Naive B cell (primary cell): ENCODE measurements at places on chromosomes 4 and X.

DNA sequence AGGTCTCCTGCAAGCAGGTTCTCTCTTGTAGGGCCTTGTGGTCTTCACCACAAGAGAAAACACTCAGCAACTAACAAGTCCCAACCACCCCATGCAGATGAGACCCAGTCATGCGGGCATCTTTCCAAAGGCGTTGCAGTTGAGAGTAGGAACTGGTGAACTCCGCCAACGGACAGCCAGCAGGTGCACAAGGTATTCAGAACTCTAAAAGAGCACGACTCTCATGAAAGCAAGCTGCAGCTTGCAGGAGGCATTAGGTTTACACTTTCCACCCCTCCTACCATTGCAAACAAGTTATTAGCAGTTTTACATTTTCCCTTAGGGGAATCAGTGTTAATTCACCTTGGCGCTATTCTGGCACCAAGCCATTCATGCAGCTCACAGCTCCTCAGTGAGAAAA lies 173.4 kb upstream of the KIT start:
- no peak overlapping the region for H3K4me3 ChIP-seq
- no peaks in the 10 kb centered on the region for H3K36me3 ChIP-seq
- no peaks in the 10 kb centered on the region for H3K4me1 ChIP-seq
- peaks cover 3% of the 10 kb centered on the region for H3K27me3 ChIP-seq
- DNase-seq, result no peak

DNA sequence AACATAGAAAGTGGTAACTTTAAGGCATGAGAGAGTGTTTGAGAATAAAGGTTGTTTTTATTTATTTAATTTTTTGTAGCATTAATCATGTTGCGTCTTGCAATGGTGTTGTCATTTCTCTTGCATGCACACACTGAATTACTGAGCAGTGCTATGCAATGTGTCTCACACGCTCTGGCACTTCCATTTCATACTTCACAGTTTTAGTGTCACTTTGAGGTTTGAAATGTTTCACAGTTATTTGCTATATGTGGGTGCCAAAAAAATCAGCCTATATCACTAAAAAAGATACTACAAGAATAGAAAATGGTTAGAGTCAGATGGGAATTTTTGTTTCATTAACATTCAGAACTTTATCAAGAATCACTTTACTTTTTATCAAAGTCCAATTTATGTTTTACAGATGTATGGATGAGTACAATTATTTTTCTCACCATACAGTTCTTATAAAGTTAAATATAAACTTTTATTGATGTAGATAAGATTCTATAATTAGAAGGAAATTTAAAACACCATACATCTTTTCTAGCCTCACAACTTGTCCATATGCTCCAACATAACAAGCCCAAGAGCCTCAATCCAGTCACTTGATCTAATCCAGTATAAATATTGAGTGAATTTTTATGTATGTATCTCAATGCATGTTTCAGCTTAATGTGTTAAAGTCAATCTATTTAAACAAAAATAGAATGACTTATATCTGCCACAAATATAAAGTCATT lies 114.0 kb downstream of the IQCM start:
- no peak overlapping the region for H3K27ac ChIP-seq
- no peaks in the 10 kb centered on the region for H3K36me3 ChIP-seq
- DNase-seq, result no peak
- H3K27me3 ChIP-seq, result no peaks in the 10 kb centered on the region

DNA sequence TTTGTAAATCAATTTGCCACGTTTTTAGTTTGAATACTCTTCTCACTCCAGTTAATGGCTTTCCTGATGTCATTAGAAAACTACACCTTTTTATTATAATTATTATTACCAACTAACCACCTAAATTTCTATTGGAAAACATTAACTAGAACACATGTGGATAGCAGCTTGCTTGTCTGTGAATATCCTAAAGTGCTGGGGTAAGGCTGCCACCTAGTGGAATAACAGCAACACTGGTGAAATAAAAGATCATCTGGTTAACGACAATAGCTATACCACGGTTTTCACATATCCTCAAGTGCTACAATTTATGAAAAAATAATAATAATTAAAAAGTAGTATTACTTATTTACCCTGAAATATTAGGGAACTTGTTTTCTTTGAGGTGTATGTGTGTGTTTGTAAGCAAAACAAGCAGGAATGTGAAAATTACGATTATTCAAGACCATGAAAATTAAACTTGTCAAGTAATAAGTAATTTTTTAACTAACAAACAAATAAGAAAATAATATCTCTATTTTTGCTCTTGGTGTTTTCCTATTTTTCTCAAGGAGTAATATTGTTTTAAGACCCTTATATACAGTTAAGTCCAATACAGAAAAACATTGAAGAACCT lies 130.1 kb upstream of the TECRL start:
- H3K4me1 ChIP-seq, result no peaks in the 10 kb centered on the region
- DNase-seq, result peak; percentile 1
- H3K27ac ChIP-seq, result no peak overlapping the region
- H3K4me3 ChIP-seq, result no peak overlapping the region
- no peaks in the 10 kb centered on the region for H3K27me3 ChIP-seq

DNA sequence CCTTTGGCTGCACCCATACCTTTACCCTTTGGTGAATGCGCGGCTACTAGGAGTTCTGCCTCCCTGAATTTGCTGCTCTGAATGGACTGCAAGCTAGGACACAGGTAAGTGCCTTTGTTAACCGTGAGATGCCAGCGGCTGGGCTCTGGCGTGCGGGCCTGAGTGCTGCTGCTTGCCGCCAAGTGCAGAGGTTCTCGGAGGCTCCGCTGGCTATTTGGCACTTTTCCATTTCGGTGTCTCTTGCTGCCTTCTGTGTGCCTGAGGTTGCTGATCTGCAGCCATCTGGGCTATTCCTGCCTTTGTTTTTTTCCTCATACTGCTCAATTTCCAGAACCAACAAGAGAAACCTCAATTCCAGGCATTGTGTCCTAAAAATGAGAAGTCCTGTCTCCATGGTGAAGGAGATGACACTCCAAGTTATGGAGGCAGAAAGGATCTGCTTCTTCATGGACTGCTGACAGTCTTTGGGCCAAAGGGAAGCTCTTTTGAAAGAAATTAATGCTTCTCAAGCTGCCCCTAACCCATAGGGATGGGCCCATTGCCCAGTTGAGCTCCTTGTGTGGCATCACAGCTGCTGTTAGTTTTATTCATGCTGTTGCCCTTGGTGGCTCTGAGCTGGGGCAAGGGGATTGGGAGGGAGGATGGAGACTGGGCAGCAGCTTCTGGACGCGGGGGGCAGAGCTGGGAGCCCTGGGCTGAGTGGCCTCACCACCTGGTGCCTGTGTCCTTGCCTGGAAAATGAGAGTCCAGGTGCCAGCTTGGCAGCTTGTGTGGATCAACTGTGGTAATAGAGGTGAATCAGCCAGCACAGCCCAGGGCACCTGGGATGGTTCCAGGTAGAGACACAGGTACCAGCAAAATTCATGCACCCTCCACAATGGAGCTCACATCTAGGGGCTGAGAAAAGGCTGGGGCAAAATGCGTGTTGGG lies 3.8 kb upstream of the TBC1D14 start:
- DNase-seq, result no peak
- peaks cover 21% of the 10 kb centered on the region for H3K4me1 ChIP-seq
- no peak overlapping the region for H3K27ac ChIP-seq
- no peaks in the 10 kb centered on the region for H3K36me3 ChIP-seq

DNA sequence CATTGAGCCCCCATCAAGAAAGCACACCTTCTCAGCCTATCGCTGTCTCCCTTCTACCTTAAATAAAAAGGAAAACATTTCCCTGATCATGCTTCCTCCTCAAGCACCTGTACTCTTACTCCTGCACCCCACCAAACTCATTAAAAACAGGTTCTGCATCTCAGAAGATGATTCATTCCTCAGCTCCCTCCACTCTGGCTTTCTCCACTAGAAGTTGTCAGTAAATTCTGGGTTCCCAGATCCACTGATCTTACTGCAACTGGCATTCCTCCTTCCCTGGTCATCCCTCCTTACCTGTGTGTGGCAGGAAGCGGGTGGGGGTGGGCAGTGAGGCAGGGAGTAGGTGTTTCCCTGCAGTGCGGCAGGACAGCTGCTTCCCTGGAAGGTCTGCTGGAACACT lies 108.8 kb downstream of the GPR143 start:
- peaks cover 5% of the 10 kb centered on the region for H3K4me1 ChIP-seq
- peaks cover 14% of the 10 kb centered on the region for H3K36me3 ChIP-seq
- peak overlapping the region; percentile 77 for H3K27ac ChIP-seq
- H3K27me3 ChIP-seq, result no peaks in the 10 kb centered on the region
- DNase-seq, result no peak
- no peak overlapping the region for H3K4me3 ChIP-seq

DNA sequence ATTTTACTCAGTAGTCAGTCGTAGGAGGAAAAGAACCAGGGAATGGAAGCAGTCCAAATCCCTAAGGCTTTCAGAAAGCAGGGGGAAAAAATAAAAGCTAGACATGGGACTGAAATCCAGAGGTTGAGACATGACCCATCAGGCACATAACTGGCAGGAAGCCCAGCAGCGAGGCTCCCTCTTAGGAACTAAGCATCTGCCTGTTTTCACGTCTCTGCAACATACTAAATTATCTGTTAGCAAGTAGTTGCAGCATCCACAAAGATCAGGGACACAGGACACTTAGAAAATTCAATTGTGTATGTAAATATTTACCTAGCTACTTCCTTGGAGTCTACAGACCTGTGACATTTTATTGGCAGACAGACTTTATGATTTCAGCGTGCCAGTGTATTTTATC lies 118.0 kb upstream of the EDNRA start:
- H3K4me3 ChIP-seq, result no peak overlapping the region
- H3K36me3 ChIP-seq, result no peaks in the 10 kb centered on the region

GRCh38 chrX:119288890-119289393 lies 52.9 kb downstream of the PGRMC1 start:
- DNase-seq, result no peak
- H3K27me3 ChIP-seq, result peaks cover 14% of the 10 kb centered on the region
- H3K4me1 ChIP-seq, result no peaks in the 10 kb centered on the region
- no peaks in the 10 kb centered on the region for H3K36me3 ChIP-seq

DNA sequence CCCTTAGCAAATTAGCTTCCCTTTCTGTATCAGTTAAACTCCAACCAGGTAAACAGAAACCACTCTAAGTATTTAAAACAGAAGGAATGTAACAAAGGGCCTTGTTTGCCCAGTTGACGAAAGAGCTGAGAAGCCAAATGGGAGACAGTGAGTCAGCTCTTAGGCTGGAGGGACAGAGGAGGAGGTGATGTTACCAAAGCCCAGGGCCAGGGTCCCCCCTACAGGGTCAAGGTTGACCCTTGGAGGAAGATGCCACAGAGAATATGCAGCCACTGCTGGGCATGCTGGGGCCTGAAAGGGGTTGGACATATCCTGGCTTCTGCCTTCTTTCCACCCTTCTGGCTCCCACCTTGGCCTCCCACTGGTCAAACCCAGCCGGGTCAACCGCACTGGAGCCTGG lies 38.3 kb upstream of the LGI2 start:
- peaks cover 17% of the 10 kb centered on the region for H3K27me3 ChIP-seq
- no peak for DNase-seq
- no peaks in the 10 kb centered on the region for H3K36me3 ChIP-seq
- H3K27ac ChIP-seq, result no peak overlapping the region
- H3K4me1 ChIP-seq, result no peaks in the 10 kb centered on the region
- H3K4me3 ChIP-seq, result no peak overlapping the region

GRCh38 chrX:80817002-80817401 lies 7.3 kb upstream of the BRWD3 start:
- H3K27ac ChIP-seq, result no peak overlapping the region
- no peak overlapping the region for H3K4me3 ChIP-seq
- DNase-seq, result no peak
- no peaks in the 10 kb centered on the region for H3K27me3 ChIP-seq
- no peaks in the 10 kb centered on the region for H3K36me3 ChIP-seq

GRCh38 chr4:63788271-63788670 lies 621.0 kb downstream of the TECRL start:
- no peak overlapping the region for H3K27ac ChIP-seq
- H3K4me1 ChIP-seq, result no peaks in the 10 kb centered on the region
- H3K4me3 ChIP-seq, result no peak overlapping the region
- H3K27me3 ChIP-seq, result no peaks in the 10 kb centered on the region
- no peaks in the 10 kb centered on the region for H3K36me3 ChIP-seq

- no peak overlapping the region for H3K27ac ChIP-seq
- H3K4me3 ChIP-seq, result no peak overlapping the region
- no peak for DNase-seq
Measured at GRCh38 chrX:32045149-32045548, 973.3 kb upstream of the FTHL17 start.

DNA sequence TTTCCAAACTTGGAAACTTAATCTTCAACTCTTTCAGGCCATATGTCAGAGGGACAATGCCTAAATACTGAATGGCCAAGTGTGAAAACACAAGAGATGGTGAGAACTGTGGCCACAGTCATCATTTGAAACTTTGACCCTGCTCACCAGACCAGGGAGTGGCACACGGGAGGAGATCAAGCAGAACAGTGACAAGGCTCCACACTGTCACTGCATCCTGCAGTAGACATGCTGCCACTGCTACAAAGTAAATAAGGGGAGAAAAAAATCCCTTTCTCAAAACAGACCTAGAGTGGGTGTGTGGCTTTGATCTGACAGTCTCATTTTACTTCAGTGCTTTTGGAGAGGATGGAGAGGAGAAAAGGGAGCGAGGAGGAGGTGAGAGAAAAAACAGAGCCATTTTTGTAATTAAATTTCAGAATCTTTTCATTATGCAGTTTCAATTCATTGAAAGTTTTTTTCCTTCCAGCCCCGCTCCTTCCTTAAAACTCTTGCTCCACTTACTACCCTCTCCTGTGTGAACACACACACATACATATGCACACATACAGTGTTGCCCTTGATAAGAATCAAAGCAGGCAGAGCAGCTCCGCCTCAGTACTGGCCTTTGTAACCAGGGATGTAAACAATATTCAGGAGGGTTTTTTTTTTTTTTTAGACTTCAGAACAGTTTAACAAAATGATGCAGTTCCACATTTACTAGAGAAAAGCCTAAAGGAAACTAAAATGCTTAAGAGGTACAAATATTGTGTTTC lies 34.4 kb downstream of the NEXMIF start:
- H3K4me3 ChIP-seq, result no peak overlapping the region
- DNase-seq, result no peak
- H3K36me3 ChIP-seq, result no peaks in the 10 kb centered on the region
- no peak overlapping the region for H3K27ac ChIP-seq

- DNase-seq, result no peak
- H3K36me3 ChIP-seq, result no peaks in the 10 kb centered on the region
- H3K4me3 ChIP-seq, result no peak overlapping the region
- no peaks in the 10 kb centered on the region for H3K4me1 ChIP-seq
- H3K27me3 ChIP-seq, result no peaks in the 10 kb centered on the region
Measured at GRCh38 chr4:125551466-125551865, 236.7 kb downstream of the FAT4 start.

DNA sequence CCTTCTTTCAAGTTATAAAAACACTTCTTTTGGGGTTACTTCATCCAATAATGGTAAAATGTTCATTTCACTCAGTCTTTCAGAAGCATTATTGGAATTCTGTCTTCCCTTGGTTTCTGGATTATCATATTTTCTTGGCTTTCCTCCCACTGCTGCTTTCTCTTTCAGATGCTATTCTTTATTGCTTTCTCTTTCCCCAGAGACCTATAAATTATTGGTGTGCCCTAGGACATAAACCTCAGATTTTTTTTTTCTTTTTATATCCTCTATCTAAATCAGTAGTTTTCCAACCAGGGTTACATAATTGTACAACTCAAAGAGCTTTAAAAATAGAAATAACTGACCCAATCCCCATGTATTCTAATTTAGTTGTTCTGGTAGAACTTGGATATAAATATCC lies 1005.5 kb downstream of the ARAP2 start:
- DNase-seq, result no peak
- no peak overlapping the region for H3K27ac ChIP-seq
- H3K4me1 ChIP-seq, result no peaks in the 10 kb centered on the region
- H3K36me3 ChIP-seq, result no peaks in the 10 kb centered on the region
